ENCODE measurements at places on chromosomes 13 and 19. TPM values are rescaled to one million over a fixed set of nuclear protein-coding genes. Genes with fewer than 3 reads are reported as not detected.

GRCh38 chr19:11247391-11247790 is 8.0 kb downstream of the ANGPTL8 start:
- no peak for DNase-seq

GRCh38 chr13:43428545-43429296 is 358.1 kb downstream of the ENOX1 start:
- DNase-seq: no peak

- DNase-seq: no peak
These were observed 1219.1 kb downstream of the UQCRFS1 start for GRCh38 chr19:27993619-27994570.

DNA sequence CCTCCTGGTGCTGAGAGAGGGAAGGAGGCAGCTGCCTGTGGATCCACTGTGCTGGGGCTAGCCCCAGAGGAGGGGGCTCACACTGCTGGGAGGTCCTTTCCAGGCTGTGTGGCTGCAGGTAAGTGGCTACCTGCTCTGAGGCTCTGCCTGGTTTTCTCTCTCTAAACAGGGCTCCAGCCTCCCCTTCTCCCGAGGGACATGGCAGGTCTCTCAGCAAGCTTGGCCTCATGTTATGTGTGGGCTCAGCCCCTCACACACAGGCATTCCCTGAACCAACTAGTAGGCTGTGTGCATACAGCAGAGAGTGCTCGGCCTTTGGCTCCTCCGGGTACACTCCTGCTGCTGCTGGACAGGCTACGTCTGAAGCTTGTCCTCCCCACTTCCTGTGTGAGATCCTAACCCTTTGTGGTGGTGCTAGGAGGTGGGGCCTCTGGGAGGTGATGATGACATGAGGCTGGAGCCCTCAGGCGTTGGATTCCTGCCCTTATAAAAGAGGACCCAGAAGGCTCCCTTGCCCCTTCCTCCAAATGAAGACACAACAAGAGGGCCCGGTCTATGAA is 4.2 kb downstream of the ZNF835 start:
- DNase-seq: no peak

- DNase-seq: no peak
These were observed 131.2 kb downstream of the RXFP2 start for GRCh38 chr13:31870511-31870910.

- no peak for DNase-seq
These were observed 1.3 kb downstream of the NAT14 start for GRCh38 chr19:55486043-55486970.

FFAR2 gene
- 0.95 TPM for polyA plus RNA-seq

- DNase-seq: peak; percentile 43
These were observed 40.6 kb upstream of the FAM216B start for GRCh38 chr13:42740753-42741152.

DNA sequence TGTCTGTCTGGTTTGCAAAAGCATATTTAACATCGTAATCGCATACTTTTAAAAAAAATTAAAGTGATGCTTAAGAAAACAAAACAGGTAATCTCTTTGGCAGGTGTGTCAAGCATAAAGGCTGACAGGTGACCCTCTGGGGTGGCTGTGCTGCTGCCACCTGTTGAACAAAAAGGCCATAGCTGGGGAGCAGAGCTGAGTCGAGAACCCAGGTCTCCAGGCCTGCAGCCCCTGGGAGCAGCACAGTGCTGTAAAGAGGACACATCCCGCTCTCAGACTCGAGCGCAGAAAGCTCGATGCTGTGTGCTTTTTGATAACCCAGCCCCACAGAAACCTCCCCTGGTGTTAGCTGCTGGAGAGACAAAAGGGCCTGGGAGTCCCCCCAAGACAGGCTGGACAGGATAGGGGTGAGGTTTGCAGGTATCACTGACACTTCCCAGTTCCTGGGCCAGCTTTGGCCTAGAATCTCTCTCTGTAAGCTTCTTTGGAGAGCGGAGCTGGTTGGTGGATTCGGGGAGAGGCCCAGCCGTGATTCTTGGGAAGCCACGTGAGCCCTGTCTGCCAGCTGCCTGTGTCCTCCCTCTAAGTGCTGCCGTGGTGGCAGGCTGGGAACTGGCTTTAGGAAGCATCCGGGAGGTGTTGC is 66.9 kb downstream of the C13orf42 start:
- no peak for DNase-seq

- DNase-seq: no peak
These were observed 54.7 kb downstream of the SLC15A1 start for GRCh38 chr13:98697791-98698190.

DNA sequence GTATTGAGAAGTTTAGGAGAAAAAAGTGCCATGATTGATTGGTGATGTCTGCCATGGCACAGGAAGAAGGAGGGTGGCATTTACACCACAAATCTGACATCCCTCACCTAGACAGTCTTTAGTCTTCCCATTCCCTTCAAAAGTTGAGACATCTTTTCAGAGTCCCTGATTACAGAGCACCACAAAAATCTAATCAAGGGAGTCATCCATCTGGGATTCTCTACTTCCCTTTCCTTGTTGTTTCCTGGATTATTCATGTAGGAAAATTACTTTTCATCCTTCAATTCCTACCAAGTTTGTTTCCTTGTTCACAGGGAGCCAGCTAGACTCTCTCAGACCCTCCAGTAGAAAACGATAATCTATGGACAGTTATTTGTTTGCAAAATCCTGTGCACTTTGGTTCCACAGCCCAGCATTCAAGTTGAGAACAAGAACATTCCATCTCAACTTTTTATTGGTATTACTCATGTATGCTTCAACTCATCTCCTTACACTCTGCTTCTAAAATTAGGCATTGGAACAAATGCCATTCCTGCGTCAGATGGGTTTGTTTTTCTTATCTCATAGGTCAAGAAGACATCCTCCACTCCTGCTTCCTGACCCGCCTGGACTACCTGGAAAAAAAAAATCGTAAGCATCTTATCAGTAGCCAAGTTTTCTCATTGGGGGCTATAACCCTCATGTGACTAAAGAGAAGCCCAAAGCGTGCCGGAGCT is 259.9 kb downstream of the FOXO1 start:
- no peak for DNase-seq

GRCh38 chr19:49331616-49332055 is 3.6 kb upstream of the CD37 start:
- peak; percentile 39 for DNase-seq

GRCh38 chr19:46393456-46394401 is 19.6 kb downstream of the CCDC8 start:
- DNase-seq: no peak

- DNase-seq: peak; percentile 20
These were observed 91.5 kb downstream of the TSC22D1 start for GRCh38 chr13:44484562-44485138.

DNA sequence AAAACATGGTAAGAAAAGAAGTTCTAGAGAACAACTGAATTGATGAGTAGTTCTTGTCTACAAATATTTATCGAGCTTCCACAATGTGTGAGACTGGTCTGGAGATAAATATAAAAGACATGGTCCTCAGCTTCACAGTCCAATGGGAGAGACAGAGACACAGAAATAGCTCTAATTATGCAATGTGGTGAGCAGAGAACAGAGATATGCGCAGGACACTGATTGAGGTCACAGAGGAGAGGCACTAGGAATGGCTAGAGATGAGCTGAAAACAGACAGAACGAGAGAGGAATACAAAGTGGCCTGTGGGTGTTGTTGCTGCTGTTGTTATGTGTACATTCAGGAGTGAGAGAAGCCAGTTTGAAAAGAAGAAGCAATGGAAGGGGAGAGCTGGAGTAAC is 53.2 kb downstream of the GPALPP1 start:
- no peak for DNase-seq

- DNase-seq: no peak
These were observed 2.9 kb upstream of the GARIN5B start for GRCh38 chr19:55365964-55366363.

- DNase-seq: no peak
These were observed 917 bp upstream of the CLPTM1 start for GRCh38 chr19:44954278-44954648.

DNA sequence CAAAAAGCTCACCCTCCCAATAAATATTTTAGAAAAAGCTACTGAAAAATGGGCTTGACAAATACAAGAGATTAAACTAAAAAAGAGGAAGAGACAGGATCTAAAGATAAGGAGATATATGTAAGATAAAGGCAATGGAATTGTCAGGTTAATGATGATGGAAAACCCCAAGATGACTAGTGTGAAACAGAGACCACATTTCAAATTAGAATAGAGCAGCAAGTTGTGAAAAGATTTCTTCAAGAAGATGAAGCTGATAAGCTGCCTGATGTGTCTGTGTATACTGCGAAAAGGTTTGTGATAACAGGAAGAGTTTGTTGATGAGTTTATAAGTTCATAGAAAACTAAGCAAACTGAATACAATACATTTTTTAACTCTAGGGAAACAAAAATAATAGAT is 840.1 kb upstream of the SLITRK5 start:
- no peak for DNase-seq

KLF12 gene
- 0.54 TPM for polyA plus RNA-seq

Data from small intestine (tissue), 16 donors.